ENCODE measurements at places on chromosomes 3 and 15.

GRCh38 chr3:52408466-52408865 is 36.4 kb downstream of the SEMA3G start:
- no peak for DNase-seq

GRCh38 chr3:157127268-157127667 is 32.7 kb downstream of the CCNL1 start:
- no peak for DNase-seq

- no peak for DNase-seq
Observed at GRCh38 chr3:123571264-123571972, 13.4 kb downstream of the HACD2 start.

DNA sequence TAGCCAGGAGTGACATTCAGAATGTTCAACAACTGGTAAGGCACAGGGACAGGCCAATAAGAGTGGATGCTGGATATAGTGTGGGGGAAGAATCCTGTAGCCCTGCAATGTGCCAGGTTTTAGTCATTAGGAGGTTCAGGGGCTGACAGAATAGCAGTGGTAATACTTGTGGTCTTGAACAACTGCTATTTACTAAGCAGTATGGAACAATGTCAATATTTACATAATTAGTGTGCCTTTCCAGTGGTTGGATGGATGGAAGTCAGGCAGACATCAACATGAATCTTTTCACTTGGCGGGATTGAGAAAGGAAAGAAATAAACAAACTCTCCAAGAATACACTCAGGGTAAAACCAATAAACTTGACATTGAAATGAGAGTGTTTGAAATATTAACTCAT is 55.1 kb downstream of the OTOL1 start:
- no peak for DNase-seq

GRCh38 chr3:16198427-16198826 is 23.9 kb downstream of the GALNT15 start:
- no peak for DNase-seq

DNA sequence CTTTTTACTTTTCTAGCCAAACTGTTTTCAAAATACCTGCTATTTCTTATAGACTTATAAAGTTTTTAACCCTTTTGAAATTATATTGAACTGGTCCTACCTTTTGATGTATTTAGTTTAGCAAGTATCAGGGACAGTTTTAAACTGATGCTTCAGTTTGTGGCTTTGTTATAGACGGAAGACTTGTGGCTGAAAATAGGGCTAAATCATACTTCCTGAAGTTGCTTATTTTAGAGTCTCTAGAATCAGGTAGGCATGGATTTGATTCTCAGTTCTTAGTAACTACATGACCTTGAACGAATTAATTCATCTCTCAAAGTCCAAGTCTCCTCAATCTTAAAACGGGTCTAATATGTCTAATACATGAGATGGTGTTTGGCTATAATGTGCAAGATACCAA is 322.8 kb downstream of the RAP2B start:
- no peak for DNase-seq

GRCh38 chr3:9946112-9947024 is 5.8 kb downstream of the PRRT3 start:
- peak; percentile 66 for DNase-seq

DNA sequence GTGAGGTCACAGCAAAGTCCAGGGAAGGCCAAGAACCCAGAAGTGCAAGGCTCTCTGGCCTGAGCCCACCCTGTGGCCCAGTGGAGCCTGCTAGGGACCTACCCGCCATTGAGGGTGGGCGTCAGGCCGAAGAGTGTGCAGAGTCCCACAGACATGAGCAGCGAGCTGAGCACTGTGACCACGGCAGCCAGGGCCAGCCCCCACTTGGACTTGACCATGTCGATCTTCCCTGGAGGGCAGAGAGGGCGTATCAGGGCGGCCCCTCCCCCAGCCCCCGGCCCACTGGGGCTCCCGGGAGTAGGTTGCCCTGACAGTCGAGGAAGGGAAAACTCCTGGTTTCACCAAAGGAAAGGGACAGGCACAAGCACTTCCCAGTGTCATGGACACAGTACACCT is 44.6 kb downstream of the PTPN23 start:
- DNase-seq: no peak

GRCh38 chr3:66326340-66326739 is 105.5 kb downstream of the SLC25A26 start:
- DNase-seq: no peak

GRCh38 chr3:44762170-44762677 is 630 bp downstream of the KIF15 start:
- DNase-seq: no peak

GRCh38 chr15:73258271-73259108 is 110.3 kb downstream of the HCN4 start:
- DNase-seq: no peak

- no peak for DNase-seq
Observed at GRCh38 chr15:67841513-67841762, 1.6 kb upstream of the RNU6-1 start.

- DNase-seq: peak; percentile 21
Observed at GRCh38 chr15:67838789-67839332, 984 bp downstream of the RNU6-1 start.

GRCh38 chr3:59766200-59766872 is 716.5 kb upstream of the CFAP20DC start:
- DNase-seq: no peak

DNA sequence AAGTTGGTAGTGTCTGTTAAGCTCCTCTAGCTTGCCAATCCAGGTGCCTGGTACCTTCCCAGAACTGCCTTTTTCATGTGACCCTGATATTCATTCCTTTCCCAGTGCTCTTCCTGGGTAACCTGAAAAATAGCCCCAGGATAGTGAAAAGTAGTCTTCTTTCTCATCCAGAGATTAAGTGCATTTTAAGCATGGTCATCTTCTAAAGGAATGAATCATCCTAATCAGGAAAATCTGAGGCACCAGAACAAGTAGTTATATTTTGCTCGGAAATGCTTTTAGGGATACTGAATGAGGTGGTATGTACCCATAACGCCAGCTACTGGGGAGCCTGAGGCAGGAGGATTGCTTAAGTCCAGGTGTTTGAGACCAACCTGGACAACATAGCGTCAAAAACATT is 23.1 kb upstream of the PDCD6IP start:
- DNase-seq: no peak

- DNase-seq: no peak
Observed at GRCh38 chr3:14120111-14120920, 4.4 kb downstream of the CHCHD4 start.

DNA sequence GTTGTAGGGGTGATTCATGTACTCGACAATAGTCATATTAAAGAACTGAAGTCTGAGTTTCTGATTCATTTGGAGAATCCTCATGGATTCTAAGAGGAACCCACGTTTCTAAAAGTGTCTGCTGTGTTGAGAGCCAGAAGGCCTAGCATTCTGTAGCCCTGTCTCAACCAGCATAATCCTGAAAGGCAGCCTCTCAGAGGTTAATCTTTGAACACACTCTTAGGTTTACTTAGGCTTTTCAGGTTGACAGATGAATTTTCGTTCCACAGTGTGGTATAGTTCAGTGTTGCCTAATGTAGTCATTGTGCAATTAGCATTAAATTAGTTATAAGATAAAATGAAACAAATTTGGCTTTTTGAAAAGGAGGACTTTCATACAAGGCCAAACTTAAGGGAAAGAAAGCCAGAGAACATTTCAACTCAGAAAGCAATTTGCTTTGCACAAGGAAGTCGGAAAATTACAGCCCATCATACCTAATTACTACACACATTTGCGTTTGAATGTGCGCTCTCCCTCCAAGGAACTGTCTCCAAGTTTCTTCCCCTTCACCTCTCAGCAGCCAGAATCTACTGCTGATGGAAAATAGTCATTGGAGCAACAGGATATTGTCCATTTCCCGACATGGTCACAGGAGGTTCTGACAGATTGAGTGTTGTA is 42.0 kb downstream of the AGBL1 start:
- no peak for DNase-seq

GRCh38 chr15:59997070-59997701 is 6.9 kb upstream of the FOXB1 start:
- peak; percentile 77 for DNase-seq

GRCh38 chr15:41935566-41936020 is 36.8 kb downstream of the EHD4 start:
- no peak for DNase-seq

DNA sequence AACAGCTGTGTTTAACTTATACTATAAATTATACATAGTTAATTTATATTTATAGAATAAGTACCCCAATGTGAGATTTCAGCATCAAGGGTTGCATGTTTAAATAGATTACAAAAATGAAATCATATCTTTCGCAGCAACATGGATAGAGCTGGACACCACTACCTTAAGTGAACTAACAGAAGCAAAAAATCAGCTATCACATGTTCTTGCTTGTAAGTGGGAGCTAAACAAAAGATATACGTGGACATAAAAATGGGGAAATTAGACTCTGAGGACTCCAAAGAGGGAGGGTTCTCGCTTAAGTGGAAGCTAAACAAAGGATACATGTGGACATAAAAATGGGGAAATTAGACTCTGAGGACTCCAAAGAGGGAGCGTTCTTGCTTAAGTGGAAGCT is 626.5 kb upstream of the DPPA4 start:
- peak; percentile 88 for DNase-seq

- DNase-seq: no peak
Observed at GRCh38 chr15:92903631-92903965, 3.5 kb downstream of the CHD2 start.

DNA sequence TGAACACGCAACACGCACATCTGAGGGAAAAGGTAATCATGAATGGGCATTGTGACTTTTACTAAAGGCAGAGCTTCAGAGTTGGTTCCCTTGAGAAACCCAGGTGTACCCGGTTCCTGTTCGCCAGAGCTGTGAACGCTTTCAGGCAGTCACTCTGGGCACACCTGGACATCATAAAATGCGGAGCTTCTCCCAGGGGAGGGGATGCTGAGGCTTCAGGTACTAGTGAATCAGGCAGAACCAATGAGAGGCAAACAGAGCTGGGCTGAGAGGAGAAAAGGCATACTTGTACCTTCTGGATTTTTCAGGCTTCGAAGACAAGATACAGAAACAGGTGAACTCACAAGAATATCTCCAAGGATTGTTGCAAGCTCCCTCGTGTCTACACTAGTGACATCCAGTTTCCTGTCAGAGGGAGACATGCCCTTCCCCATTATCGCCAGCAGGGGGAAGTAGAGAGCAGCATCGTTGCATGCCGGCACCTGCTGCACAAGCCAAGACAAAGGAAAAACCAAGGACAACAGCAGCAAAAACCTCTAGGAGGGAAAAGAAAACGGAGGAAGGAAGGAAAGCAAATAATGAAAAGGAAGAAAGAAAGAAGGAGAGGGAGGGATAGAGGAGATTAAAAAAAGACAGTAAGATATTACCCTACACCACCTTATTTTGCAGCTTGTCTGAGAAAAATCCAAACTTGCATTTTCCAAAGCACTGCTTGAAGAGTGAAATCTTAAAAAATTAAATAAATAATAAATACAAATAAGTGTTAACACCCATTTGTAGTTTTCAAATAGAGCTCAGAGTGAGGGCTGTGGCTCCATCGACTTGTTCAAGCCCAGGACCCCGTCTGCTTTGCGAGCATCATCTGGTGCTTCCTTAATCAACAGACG is 2.0 kb downstream of the AHSG start:
- peak; percentile 51 for DNase-seq

GRCh38 chr3:161409069-161409468 is 37.8 kb upstream of the SPTSSB start:
- DNase-seq: peak; percentile 35

- no peak for DNase-seq
Observed at GRCh38 chr3:41598402-41599126, 363.3 kb downstream of the ULK4 start.

GRCh38 chr15:51888593-51889195 is 59.2 kb downstream of the TMOD3 start:
- no peak for DNase-seq

DNA sequence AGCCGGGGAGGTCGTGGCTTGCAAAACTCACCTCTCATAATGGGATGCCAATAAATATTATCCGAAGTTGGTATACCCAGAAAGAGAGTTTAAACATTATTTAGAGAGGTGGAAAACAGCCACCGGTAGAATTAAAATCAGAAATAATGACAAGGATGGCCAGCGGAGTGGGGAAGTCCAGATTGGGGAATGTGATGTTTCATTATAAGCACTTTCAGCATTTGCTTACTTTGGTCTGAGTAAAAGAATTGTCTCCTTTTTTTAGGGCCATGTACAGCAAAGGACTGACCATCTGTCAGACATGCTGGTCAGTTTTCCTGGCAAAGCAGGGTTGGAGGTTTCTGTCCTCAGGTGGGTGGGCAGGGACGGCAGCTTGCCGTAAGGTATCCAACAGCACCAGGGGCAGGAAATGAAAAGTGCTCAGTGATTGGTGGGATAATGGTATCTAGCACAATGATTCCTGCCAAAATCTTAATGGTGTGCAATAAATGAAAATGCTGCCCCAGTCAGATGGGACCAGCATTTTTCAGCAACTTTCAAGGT is 24.3 kb downstream of the APBA2 start:
- no peak for DNase-seq

DNA sequence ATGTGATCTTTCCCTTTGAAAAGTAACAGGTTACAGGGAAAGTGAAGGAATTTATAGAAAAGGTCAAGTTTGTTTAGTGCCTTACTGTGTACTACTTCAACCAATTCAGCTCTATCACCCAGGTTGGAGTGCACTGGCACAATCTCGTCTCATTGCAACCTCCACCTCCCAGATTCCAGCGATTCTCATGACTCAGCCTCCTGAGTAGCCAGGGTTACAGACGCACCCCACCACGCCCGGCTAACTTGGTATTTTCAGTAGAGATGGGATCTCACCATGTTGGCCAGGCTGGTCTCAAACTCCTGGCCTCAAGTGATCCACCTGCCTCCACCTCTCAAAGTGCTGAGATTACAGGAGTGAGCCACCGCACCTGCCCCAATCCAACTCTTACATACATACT is 279.7 kb downstream of the ZBTB20 start:
- DNase-seq: no peak

GRCh38 chr15:63056829-63057228 is 14.3 kb downstream of the TPM1 start:
- no peak for DNase-seq

All from NCI-H748 treated with DMSO at 0.1 percent for 48 hours (cell line).